ENCODE measurements at places on chromosomes 5 and 9.

- 0 out of 2 replicates have a peak, but pooled peaks cover 2% of the 10 kb centered on the region for H3K4me1 ChIP-seq
- no peak overlapping the region for H3K4me3 ChIP-seq
- H3K27ac ChIP-seq = no peak overlapping the region
- no peak for DNase-seq
Measured at GRCh38 chr5:159907689-159908590, 8.3 kb upstream of the ADRA1B start.

DNA sequence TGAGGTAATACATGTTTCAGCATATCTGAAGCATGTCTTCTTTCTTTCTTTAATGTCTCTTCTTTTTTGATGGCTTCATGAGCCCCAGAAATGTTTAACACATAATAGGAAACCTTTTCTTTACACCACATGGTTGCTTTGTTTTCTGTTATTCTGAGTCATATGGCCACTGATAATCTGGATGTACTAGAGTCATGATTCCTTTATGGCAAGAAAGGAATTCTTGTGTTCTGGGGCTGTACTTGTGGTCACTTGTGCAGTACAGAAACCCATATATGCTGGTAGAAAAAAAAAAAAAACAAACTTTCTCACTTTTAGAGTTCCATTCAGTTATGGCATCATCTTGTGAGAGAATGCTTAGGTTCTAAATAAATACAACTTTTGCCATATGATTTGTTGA lies 1669.3 kb upstream of the CDH9 start:
- no peaks in the 10 kb centered on the region for H3K36me3 ChIP-seq
- no peaks in the 10 kb centered on the region for H3K4me1 ChIP-seq
- H3K27me3 ChIP-seq = no peaks in the 10 kb centered on the region
- H3K27ac ChIP-seq = no peak overlapping the region
- H3K4me3 ChIP-seq = no peak overlapping the region

DNA sequence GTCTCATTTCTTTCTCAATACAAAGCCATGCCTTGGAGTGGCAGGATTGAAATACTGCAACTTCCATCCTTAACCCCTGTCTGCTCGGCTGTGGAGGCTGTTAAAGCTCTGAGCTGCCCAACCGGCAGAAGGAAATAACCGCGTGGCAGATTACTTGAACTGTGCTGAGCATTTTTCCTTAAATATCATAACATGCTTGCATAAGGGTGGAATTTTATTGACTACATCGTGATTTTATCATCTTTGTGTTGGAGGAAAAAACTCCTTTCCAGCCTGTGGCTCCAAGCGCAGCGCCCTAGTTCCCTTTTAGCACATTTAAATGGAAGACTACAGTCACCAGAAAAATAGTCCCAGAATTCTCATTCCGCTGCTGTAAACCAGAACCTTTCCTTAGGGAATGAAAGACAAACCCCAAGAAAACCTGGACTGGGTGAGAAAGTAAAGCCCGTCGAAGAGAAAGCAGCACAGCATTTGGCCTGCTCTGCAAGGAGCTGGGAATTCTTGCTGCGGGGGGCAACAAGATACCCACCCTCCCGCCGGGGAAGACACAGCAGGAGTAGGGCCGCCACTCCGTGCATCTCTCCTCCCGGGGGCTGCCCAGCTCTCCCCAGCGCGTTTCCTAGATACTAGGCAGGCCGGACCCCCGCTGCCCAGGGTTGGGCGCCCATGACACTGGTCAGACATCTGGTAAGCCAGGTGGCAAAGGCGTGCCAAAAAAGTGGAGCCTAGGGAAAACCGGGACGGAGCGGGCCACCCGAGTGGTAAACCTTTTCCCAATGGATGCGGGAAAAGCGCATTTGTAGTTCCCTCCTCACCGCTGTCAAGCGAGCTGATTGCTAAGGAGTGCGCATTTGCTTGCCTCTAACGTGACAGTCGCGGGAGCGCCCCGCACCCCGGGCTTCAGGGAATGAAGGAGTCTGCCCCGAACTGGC lies 1.3 kb downstream of the SHC3 start:
- H3K4me3 ChIP-seq = peak overlapping the region; percentile 46
- no peak for DNase-seq
- no peaks in the 10 kb centered on the region for H3K4me1 ChIP-seq

DNA sequence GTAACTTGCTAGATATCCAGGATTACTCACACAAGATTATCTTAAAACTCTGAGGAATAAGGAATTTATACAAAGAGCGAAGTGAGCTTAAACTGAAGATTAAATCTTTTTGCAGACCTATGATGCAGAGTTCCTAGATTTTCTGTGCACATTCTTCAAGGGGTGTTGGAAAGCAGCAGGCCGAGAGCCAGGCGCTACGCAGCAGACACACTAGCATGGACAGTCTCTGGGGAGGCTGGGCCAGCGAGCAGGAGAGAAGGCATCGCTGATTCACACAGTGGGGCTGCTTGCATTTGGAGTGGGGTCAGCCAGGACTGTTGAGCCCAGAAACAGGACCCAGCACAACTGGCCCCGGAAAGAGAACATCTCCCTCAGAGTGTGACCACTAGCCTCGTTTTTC lies 136.3 kb downstream of the ADAMTS16 start:
- no peak for DNase-seq
- no peaks in the 10 kb centered on the region for H3K27me3 ChIP-seq
- H3K36me3 ChIP-seq = no peaks in the 10 kb centered on the region
- H3K4me1 ChIP-seq = peaks cover 1% of the 10 kb centered on the region

DNA sequence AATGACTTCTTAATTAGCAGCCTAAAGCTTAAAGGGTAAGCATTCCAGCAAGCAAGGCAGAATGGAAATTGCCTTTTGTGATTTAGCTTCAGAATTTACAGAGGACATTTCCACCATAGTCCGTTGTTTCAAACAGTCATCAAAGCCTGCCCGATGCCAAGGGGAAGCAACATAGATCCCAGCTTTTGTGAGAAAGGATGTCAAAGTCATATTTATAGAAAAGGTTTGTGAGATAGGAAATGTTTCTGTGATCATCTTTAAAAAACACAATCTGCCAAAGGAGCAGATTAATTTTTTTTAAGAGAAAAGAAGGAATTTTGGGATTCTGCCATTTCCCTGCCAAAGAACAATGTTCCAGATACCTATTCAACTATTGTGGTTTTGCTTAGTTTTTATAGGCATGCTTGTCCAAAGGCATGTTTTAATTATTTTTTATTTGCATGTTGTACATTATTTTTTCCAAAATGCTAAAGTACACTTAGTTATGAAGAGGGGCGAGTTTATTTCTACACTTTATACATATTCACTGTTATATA lies 346.9 kb downstream of the ZNF608 start:
- H3K4me3 ChIP-seq = no peak overlapping the region
- no peak overlapping the region for H3K27ac ChIP-seq
- H3K36me3 ChIP-seq = no peaks in the 10 kb centered on the region
- DNase-seq = no peak
- H3K27me3 ChIP-seq = no peaks in the 10 kb centered on the region

DNA sequence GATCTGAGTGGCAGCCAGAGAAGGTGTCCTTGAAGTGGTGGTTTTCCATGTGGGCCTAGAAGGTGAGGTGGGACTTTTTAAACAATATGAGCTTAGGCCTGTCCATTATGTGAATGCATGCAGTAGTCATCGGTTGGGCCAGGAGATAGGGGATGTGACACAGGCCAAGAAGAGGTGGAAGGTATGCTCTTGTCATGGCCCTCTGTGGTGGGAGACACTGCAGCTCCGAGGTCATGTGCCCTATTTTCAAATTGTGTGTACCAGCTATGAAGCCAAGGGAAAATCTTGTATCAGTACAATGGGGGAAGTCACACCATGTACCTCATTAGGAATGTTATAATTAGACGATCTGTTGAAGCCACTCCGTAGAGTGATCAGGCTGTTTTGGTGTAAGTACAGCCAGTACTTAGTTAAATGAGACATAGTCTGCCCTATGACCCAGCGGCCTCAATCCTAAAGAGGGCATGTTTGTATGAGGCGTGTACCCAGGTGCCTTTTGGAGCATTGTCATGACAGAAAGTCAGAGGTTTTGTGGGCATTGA lies 280.1 kb downstream of the MAST4 start:
- DNase-seq = no peak
- H3K4me3 ChIP-seq = no peak overlapping the region
- H3K36me3 ChIP-seq = no peaks in the 10 kb centered on the region
- no peaks in the 10 kb centered on the region for H3K4me1 ChIP-seq
- no peaks in the 10 kb centered on the region for H3K27me3 ChIP-seq
